ENCODE measurements at places on chromosomes 7 and 10. TPM values are rescaled to one million over a fixed set of nuclear protein-coding genes. Genes with fewer than 3 reads are reported as not detected.

Gene MLXIPL
- 79.4 TPM for total RNA-seq

Gene CCL26
- total RNA-seq: 0.49 TPM

Gene FAM13C
- 0.42 TPM for total RNA-seq

Gene PPP1R17
- not detected for total RNA-seq

DNA sequence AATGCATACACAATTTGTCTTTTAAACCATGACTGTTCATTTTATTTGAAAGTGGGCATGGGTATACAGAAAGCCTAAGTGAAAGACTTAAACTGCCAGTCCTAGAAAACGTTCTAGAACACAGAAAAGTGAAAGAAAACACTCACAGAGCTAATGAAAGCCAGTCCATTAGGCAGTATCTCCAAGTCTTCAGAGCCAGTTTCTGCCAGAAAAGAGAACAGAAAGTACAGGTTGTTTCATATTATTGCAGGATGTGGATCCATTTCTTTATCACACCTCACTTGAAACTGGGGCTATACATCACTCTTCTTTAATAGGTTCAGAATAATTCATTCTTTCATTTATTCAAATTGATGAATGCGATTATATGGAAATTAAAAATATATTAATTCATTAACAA lies 7.7 kb downstream of the PON1 start:
- no peak for DNase-seq

DNA sequence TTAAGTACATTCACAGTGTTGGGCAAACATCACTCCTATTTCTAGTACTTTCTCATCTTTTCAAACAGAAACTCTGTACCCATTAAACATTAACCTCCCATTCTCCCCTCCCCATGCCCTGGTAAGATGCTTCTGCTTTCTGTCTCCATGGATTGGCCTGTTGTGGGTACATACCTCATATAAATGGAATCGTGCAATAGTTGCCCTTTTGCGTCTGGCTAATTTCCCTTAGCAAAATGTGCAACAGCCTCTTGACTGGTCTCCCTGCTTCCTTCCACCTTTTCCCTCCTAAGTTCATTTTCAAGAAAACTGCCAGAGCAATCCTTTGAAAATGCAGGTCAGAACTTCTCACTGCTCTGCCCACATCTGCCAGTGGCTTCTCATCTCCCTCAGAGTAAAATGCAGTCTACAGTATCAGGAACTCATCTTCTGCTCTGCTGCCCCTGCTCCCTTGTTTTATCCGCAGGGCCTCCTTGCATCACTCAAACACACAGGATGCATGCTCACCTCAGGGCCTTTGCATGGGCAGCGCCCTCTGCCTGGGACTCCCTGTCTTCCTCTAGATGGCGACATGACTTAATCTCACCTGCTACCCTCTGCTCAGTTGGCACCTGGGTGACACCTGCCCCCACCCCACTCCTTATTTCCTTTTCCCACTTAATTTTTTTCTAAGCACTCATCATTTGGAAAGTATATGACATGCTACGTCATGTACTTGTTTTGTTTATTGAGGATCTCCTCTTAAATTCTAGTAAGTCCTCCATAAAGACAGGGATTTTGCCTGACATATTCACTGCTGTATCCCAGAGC lies 44.3 kb upstream of the ECHDC3 start:
- DNase-seq: no peak
